ENCODE measurements at places on chromosomes 5 and 9.

- DNase-seq, result no peak
These were observed 23.7 kb downstream of the RXRA start for GRCh38 chr9:134349936-134350335.

DNA sequence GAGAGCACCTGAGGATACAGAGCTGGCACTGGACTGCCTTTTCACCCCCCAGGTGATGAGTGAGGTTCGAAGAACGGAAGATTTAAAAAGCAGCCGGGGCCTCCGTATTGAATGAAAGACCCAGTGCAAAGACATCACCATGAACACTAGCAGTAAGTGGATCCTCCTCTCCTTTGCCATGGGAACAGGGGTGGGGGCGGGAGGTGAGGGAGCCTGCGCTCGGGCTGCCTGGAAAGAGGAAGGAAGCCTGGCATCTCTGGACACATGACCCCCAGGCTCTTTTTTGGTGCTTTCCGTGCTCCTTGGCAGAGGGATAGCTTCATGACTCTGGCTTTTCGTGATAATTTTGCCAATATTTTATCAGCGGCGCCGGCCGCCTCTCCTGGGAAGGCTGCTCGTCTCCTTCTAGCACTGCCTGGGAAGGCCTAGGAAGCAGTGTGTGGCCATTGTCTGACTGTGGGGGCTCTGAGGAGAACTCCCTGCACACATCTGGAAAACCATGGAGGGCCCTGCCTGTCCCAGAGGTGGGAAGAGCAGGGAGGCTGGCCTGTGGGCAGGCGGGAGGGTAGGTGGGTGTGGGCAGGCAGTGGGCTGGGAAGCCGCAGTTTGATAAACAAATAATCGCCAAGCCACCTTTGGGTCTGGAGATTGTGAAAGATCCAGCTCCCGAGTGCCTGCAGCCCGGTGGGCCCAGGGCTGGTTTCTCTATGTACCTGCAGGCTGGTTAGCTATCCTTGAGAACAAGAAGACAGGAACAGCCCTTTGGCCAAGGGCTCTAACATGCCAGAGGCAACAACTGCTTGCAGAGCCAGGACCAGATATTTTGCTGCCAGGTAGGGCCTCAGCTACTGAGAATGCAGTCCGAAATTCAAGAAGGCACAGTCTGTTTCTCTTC, 911 bp downstream of the ABLIM3 start:
- no peak for DNase-seq

GRCh38 chr5:59358005-59358861, 535.3 kb downstream of the PDE4D start:
- DNase-seq, result no peak

DNA sequence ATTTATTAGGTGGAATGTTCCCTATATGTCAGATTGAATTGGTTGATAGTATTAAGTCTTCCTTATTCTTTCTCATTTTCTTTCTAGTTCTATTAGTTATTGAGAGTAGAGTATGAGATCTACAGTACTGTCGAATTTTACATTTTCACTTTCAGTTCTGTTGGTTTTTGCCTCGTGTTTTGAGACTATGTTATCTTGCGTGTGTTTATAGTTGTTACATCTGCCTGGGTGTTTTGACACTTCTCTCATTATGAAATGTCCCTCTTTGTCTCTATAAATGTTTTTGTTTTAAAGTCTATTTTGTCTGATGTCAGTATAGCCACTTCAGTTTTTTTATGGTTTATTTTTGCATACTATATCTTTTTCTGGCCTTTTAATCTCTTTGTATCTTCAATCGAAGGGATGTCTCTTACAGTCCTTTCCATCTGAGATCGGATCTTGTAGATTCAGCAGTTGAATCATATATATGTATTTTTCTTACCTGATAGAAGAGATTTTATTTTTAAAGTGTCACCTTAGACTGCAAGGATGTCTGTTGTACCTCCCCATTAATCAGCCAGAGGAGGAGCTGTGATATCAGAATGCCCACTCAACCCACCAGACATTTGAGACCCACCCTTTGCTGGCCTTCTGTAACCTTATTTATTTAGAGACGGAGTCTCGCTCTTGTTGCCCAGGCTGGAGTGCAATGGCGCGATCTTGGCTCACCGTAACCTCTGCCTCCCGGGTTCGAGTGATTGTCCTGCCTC, 20.7 kb downstream of the EHMT1 start:
- no peak for DNase-seq

- DNase-seq, result no peak
These were observed 37.4 kb downstream of the CTSL start for GRCh38 chr9:87763286-87763685.

GRCh38 chr9:131839281-131840084, 99.6 kb upstream of the RAPGEF1 start:
- peak; percentile 40 for DNase-seq

DNA sequence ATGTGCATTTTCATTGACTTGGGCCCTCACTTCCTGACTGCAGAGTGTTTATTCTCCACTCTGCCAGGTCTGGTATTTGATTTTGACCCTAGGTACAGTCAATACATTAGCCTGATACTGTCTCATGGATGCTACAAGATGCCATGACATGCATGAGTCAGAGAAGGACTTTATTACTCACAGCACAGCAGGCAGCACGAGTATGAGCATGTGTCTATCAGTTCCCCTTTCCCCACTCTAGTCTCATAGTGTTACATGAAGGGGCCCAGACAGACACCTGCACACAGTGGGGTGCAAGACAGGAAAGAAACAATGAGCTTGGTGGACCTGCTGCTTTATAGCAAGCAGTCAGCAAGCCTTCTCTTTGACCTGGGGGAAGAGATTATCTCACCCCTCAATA, 19.6 kb downstream of the ITGA2 start:
- no peak for DNase-seq

GRCh38 chr9:109256336-109256735, 64.5 kb downstream of the EPB41L4B start:
- DNase-seq, result no peak

- no peak for DNase-seq
These were observed 480.8 kb upstream of the TNC start for GRCh38 chr9:115598751-115599150.

DNA sequence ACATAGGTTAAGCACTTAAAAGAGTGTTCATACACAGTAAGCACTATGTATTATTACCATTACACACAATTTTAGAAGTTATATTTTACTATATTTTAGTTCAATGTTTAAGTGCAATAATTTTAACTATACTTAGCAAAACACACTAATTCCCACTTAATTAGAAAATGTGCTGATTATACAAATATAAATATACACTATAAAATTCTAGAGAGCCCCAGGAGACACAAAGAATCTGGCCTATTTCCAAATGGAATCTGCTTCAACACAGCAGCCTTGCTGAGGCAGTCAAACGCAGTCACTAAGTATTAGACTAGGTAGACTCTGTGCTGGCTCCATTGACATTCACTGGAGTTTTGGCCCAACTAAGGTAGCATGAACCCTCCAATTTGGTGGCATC, 160.9 kb downstream of the CETN3 start:
- no peak for DNase-seq

GRCh38 chr9:134057307-134057657, 10.5 kb downstream of the BRD3 start:
- DNase-seq, result no peak

DNA sequence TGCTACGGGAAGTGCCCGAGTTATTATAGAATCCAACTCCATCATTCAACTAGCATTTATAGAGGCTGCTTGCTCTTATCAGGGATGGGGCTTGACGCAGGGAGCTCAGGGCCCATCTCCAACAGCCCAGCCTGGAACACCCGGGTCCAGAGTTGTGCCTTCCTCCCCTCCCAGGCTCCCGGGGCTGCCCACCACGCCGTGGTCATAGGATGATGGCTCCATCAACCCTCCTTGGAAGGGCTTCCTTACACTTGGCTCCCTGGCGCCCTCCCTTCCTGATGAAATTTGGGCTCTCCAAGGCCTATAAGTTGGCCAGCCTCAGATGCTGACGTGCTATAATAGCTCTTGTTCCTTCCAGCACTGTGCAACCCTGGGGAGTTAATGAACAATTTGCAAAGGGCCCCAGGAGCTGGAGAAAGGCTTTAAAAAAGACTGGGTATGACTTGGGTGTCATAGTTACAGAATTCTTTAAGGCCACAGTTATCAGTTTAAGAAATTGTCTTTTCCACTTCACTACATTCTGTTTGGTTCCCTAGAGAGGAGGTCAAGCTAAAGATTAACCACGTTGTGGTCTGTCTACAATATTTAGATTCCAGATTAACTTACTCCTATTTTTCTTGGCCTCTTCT, 42.5 kb upstream of the GADD45G start:
- DNase-seq, result no peak

GRCh38 chr5:94577466-94578245, 40.7 kb downstream of the KIAA0825 start:
- no peak for DNase-seq

Data from activated T-helper 1 cell treated with Interleukin-2 at 50 U/mL for 16 hours (primary cell).